SK-N-DZ (cell line): ENCODE measurements at places on chromosomes 11 and 22.

- no peak for DNase-seq
Measured at GRCh38 chr11:31493235-31493634, 16.2 kb downstream of the IMMP1L start.

DNA sequence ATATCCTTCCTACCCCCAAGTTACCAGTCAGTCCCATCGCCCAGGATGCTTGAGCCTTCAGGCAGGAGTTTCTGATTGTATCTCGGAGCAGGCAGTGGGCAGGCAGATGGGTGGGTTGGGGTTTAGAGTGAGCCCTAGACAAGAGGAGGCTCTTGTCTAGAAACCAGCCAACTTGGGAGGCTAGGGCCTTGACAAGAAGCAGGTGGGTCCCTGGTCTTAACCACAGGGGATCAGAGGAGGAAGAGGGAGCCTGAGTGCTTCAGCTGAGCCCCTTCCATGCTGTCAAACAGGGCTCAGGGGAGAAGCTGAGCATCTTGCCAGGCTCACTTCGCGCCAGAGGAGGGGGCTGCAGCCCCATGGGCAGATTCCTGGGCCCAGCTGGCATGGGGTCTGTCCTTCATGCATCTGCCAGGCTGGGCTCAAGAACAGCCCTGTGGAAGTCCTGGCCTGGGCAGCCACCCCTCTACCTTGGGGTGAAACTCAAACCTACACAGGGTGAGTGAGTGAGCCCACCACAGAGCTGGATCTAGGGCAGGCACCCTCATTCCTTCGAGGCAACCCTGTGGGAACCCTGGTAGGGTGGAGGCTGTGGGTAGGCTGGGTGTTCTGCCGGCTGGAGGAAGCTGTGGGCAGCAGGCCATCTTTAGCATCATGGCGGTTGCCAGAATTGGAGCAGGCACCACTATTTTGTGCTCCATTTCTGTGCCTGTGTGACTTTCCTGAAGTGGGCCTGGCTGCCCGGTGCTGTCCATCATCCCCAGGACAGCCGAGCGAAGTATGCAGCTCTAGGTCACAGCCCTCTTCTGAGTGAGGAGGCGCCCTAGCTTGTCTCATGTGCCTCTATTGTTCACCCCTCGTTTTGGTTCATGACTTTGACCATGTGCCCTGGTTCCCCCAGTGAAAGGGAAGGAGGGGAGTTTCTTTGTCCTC, 108.1 kb downstream of the MORC2 start:
- no peak for DNase-seq

DNA sequence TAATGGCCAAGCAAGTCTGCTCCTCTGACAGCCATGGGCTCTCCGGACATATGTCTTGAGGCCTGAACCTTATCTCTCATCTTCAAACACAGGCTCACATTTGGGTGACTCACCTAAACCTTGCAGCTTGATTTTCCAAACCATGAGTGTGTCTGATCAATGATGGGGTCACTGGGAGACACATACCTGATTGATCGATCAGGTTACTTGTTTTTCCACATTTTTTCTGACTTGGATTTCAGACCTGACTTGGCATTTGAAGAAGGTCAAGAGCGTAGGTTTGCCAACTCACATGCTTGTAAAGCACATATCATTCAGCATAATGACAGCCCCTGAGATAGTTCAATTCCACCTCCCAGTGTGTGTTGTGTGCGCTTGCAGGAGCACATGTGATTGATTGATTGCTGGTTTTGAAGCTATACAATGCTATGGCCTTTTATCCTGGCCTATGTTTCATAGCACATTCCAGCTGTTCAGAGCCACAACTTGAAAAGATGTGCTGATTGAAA, 116.7 kb upstream of the KIRREL3 start:
- DNase-seq, result no peak

- no peak for DNase-seq
Measured at GRCh38 chr22:45285263-45286058, 712 bp downstream of the UPK3A start.

DNA sequence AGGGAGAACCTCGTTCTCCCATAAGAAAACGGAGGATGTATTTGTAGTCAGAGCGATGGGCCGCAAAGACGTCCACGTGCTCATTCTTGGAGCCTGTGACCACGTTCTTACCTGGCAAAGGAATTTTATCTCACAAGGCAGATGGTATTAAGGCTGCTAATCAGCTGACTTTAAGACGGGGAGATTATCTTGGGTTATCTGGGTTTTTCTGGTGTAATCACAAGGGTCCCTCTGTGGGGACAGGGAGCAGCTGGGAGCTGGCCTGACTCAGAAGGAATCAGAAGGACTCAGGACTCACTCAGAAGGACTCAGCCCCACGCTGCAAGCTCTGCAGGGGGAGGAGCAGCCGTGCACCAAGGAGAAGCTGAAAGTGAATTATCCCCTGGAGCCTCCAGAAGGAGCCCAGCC, 7.5 kb upstream of the SIGIRR start:
- no peak for DNase-seq

GRCh38 chr11:86802601-86803051, 2.3 kb downstream of the PRSS23 start:
- peak; percentile 68 for DNase-seq
